ENCODE measurements at places on chromosomes 3 and 15.

DNA sequence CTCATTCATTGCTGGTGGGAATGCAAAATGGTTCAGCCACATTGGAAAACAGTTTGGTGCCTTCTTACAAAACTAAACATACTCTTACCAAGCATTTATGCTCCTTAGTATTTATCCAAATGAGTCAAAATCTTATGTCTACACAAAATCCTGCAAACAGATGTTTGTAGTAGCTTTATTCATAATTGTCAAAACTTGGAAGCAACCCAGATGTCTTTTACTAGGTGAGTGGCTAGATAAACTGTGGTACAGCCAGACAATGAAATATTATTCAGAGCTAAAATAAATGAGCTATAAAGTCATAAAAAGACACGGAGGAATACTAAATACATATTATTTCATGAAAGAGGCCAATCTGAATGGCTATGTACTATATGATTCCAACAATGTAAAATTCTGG is 709.5 kb downstream of the NSUN3 start:
- DNase-seq: no peak

- DNase-seq: no peak
Observed at GRCh38 chr3:74527566-74527965, 86.9 kb downstream of the CNTN3 start.

- peak; percentile 17 for DNase-seq
Observed at GRCh38 chr15:67783303-67783702, 42.0 kb upstream of the SKOR1 start.

DNA sequence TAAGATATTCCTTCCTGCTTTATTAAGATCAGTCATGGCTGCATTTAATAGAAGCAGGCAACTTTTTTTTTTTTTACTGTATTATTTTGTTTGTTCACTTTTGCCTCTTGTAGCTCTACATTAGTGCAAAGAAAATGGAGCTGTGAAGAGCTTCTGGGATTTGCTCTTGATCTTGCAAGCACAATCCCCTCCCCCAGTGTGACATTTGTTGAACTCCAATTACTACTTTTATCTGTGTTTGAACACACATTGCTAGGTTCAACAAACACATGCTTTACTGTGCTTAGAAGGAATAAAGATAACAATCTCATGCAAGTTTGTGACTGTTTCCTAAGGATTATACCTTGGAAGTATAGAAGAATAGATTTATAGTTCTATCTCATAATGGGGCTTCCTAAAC is 648.8 kb downstream of the NLGN1 start:
- no peak for DNase-seq

DNA sequence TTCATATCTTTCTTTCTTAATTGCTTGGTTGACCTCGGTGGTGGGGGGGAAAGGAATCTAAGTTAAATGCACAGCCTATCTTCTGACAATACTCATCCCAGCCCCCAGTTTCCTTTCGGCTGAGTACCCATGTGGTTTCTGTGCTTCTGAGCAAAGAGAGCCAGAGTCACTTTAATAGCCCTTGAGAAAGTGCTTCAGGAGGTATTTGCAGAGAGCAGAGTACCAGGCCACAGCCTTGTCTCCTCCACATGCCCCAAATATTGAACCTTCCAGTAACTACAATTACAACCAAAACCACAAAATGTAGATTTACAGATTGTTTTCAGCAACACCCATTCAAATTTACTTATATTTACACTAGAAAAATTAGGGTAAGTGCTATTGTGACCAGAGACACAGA is 647.4 kb downstream of the NR2F2 start:
- DNase-seq: no peak

DNA sequence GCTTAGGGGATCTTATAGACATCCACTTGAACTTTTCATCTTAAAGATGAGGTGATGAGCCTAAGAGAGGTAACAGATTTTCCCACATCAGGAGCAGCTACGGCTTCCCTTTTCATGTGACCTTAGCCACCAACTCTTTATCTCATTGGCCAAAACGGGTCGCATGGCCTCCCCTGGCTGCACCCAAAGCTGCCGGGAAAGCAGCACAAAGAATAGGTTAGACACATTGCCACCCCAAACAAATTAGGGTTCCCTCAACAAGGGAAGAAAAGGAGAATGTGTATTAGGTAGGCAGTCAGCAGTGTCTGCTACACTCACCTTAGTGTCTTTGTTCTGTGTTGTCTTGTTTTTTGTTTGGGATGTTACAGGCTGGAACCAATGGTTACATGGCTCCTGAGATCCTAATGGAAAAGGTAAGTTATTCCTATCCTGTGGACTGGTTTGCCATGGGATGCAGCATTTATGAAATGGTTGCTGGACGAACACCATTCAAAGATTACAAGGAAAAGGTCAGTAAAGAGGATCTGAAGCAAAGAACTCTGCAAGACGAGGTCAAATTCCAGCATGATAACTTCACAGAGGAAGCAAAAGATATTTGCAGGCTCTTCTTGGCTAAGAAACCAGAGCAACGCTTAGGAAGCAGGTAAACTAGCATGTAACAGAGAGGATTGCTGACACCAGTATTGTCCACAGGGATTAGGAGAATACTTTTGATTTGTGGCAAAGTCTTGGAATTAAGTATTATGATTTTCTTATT is 44.2 kb downstream of the GRK7 start:
- DNase-seq: no peak

- no peak for DNase-seq
Observed at GRCh38 chr3:58209933-58210332, 839 bp downstream of the DNASE1L3 start.

DNA sequence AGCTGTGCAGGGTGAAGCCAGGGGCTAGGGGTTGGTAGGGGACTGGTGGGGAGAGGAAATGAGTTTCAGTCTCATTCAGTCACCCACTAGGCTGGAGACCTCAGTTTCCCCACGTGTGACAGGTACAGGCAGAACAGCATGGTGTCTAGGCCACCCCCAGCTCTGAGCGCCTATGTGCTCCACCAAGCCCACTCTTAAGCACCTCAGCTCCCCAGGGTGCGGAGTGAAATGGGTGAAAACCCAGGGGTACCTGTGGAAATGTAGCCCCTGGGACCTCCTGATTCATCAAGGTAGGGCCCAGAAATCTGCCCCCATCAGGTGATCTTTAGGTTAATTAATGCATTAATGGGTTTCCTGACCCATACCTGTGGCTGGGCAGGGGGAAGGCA is 3.7 kb downstream of the ATP2B2 start:
- DNase-seq: no peak

DNA sequence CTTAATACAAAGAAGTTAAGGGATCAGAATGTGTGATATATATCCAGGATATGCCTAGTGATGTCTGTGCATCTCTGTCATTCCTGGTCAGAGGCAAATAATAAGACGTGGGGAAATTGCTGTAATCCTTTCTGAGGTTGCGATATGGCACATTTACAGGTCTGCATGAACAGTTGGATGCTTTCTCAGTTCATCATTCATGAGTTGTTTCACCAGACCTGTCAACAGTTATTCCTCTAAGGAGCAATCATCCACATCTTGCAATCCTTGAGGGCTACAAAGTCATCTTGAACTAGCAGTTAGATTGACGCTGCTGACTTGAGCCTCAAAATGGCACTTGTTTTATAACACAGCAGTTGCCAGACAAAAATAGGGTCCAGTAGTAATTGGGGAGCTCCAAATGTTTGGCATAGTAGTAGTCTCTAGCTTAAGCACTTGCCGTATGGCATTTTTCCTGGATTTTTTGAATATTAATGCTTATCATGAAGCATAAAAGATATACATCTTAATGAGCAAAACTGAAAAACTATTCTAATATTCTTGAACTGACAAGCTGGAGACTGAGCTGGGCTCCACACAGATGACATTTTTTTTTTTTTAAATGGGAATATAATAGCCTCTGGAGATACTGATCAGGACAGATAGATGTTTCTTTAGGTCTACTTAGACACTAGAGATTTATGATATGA is 761.7 kb downstream of the VGLL3 start:
- no peak for DNase-seq

- no peak for DNase-seq
Observed at GRCh38 chr3:20066850-20067617, 26.8 kb downstream of the KAT2B start.

GRCh38 chr15:68989541-68990230 is 24.8 kb upstream of the NOX5 start:
- DNase-seq: no peak

GRCh38 chr3:104909721-104910120 is 457.0 kb upstream of the ALCAM start:
- no peak for DNase-seq

GRCh38 chr15:66873856-66874255 is 171.8 kb downstream of the SMAD6 start:
- no peak for DNase-seq

- DNase-seq: no peak
Observed at GRCh38 chr15:41276831-41277230, 45.8 kb downstream of the CHP1 start.

GRCh38 chr3:134375582-134376384 is 1.5 kb upstream of the AMOTL2 start:
- no peak for DNase-seq

GRCh38 chr3:81910244-81910852 is 148.9 kb upstream of the GBE1 start:
- DNase-seq: peak; percentile 1

GRCh38 chr3:31760654-31761053 is 220.4 kb downstream of the OSBPL10 start:
- no peak for DNase-seq

DNA sequence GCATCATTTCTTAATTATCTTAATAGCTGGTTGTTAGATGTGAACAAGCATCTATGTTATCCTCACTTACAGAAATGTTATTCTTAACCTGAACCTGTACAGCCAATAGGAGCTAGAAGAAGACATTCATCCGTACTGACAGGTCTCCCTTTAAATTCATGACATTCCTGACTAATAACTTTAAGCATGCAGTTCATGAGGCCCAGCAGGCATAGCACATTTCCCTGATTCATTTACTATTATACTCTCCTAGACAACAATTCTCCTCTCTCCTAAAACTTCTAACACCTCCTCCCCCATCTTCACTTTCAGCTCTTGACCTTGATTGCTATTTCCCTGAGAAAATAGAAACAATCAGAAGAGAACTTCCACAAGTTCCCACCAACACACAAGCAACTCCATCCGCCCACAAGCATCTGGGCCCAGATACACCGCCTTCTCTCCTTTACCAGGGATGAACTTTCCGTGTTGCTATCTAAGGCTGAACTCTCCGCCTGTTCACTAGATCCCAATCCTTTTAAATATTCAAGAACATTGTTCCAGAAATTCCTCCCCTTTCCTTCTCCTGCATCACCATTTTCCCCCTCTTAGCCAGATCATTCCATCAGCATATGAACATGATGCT is 62.9 kb upstream of the SPRED1 start:
- DNase-seq: no peak

GRCh38 chr15:77034695-77035489 is 36.0 kb downstream of the TSPAN3 start:
- no peak for DNase-seq

DNA sequence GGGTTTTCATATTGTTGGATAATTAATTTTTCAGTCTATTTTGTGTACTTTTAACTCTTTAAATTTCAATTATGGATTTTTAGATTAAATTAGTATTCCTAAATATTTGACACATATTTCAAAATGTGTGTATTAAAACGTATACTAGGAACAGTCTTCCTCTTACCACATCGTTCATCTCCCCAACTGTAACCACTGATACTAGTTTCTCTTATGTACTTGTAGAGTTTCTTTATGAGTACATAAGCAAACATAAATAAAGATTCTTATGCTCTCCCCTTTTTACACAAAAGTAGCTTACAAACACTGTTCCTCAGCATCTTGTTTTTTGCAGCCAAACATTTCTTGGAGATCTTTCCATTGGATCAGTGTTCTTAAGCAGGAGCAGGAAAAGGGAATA is 45.9 kb downstream of the CMSS1 start:
- DNase-seq: no peak

- DNase-seq: no peak
Observed at GRCh38 chr3:142433110-142433509, 14.7 kb downstream of the XRN1 start.

GRCh38 chr15:63809452-63809851 is 24.3 kb downstream of the HERC1 start:
- no peak for DNase-seq

GRCh38 chr15:66594344-66594743 is 28.5 kb upstream of the LCTL start:
- DNase-seq: no peak

DNA sequence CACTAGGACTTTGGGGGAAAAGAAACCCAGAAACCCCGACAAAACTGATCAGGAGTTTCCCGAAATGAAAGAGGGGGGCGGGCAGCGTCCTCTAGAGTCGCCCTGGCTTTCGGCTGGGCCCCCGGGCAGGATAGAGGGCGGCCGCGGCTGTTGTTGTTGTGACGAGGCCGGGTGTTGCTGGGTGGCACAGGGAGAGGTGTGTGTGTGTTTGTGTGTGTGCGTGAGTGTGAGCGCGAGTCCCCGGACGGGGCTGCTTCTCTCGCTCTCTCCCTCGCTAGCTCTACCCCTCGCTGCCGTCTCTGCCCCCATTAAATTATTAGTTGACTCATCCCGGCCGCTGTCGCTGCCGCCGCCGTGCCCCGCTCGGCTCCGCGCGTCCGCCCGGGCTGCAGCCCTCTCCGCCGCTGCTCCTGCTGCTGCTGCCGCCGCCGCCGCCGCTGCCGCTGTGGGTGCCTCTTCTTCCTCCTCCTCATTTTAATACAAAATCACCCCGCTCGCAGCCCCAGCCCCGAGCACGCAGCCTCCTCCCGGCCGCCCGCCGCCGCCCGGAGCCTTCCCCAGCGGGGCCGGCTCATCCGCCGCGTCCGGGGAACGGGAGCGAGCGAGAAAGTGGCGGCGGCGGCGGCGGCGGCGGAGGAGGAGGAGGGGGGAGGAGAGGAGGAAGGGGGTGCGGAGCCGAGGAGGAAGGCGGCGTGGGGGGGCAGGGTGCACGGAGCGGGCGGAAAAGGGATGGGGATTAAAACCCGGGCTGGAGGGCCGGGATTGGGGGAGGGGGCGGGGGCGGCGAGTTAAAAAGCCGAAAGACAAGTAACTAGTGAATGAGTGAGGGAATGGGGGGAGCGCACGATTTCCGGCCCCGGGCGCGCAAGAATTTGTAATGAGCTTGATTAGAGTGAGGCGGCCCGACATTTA is at the start of gene SATB1:
TSS of gene SATB1 (minus strand) at position 611 of the 912 bp plus-strand sequence. CDS start 4,372 bp downstream, outside the sequence.
- peak; percentile 55 for DNase-seq

GRCh38 chr3:22175947-22176346 is 424.9 kb upstream of the ZNF385D start:
- no peak for DNase-seq

DNA sequence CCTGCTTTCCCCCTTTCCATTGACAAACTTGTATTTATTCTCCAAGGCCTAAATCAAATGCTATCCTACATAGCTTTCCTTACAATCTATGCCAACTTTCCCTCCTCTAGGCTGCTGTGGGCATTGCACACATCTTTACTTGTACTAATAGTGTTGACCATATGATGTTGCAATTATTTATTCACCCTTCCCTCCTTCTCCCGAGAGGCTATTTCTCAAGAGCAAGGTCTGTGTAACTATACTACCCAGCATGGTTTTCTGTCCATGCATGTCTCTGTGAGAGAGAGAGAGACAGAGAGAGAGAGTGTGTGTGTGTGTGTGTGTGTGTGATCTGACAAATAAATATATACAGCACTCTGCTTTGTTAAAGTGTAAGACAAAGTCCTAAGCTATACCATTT is 63.8 kb downstream of the GTPBP8 start:
- DNase-seq: no peak
